ENCODE measurements at places on chromosomes 5 and 9. TPM values are rescaled to one million over a fixed set of nuclear protein-coding genes. Genes with fewer than 3 reads are reported as not detected.
A peak's percentile ranks its signal among the peaks of the same experiment; 100 is the strongest.

The RASEF gene
- polyA plus RNA-seq = 11.5 TPM

The CCNO gene
- not detected for polyA plus RNA-seq

DNA sequence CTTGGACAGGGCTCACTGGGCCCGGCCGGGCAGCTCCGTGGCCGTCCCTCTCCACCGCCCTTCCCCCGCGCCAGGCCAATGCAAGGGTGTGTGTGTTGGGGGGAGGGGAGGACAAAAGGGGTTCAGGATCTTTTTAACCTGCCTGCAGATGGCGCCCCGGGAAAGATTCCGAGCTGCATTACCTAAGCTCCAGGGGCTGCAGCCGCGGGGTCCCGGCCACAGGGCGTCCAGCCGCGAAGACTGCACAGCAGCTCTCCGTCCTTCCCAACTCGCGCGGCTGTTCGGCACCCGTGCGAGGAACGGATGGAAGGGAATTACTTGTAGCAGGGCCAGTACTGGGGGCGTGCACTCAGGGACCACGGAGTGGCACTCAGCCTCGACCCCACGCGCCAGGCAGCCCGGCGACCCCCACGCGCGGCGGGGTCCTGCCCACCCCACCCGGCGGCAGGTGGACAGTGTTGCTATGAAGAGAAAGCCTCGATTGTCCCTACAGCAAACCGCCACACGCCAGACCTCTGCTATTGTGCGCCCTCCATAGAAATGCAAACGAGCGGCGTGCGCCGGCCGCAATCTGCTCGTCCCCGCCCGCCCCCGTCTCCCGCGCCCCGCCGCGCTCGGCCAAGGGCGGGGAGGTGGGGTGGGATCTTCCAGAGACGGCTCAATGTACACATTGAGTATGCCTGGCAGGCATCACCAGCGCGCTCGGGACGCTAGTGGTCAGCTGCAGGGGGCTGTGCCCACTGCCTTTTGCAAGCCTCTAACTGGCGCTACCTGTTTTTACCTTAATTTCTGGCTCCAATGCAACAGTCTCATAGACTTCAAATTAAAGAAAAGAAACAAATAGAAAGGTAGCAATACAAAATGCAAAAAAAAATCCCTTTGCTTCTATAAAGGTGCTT is 796 bp upstream of the GADD45G start:
- peak; percentile 77 for DNase-seq

- DNase-seq = peak; percentile 51
These were observed 74.5 kb upstream of the BARHL1 start for GRCh38 chr9:132507670-132508469.

DNA sequence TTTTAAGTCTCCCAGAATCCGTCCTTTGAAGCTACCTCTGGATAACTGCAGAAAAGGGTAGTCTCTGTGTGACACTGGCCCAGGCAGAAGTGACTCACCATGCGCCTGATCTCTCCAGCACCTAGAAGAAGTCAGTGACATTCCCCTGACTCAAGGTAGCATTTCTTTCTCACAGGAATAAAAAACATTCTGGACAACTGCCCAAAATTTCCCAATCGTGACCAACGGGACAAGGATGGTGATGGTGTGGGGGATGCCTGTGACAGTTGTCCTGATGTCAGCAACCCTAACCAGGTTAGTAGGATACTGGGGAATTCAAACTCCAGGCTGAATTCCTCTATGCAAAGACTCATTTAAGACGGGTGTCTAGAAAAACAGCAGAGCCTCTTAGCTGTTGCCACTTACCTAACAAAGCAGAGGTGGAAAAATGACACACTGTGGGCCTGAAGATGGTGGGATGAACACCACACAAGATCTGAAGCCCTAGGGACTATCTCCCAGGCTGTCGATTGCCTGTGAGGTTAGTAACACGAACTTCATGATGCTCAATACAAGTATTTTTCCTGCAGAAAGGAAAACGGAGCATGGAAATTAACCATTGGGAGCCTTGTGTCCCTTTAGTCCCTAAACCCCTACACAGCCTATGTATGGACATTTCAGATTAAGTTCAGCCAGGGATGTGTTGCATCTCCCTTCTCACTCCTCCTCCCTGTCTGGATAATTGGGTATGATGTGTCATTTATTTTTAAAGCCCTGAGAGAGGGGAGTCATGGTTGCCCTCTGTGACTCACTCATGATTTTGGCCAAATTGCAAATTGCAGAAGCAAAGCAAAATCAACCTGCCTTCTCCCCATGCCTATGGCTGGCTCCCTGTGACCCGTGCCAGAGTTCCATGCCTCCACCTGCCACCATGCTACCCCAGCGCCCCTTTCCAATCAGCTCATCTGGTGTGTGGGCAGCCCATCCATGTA is 37.2 kb downstream of the THBS4 start:
- DNase-seq = no peak

DNA sequence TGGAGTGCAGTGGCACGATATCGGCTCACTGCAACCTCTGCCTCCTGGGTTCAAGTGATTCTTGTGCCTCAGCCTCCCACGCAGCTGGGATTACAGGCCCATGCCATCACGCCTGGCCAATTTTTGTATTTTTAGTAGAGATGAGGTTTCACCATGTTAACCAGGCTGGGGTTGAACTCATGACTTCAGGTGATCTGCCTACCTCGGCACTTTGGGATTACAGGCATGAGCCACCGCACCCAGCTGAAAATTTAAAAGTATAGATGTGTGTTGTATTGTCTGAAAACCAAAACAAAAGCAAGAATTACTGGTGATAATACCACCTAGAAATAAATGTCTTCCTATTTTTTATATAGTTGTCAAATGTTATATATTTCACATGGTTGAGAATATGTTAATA is 162.0 kb upstream of the DMRT1 start:
- DNase-seq = no peak

DNA sequence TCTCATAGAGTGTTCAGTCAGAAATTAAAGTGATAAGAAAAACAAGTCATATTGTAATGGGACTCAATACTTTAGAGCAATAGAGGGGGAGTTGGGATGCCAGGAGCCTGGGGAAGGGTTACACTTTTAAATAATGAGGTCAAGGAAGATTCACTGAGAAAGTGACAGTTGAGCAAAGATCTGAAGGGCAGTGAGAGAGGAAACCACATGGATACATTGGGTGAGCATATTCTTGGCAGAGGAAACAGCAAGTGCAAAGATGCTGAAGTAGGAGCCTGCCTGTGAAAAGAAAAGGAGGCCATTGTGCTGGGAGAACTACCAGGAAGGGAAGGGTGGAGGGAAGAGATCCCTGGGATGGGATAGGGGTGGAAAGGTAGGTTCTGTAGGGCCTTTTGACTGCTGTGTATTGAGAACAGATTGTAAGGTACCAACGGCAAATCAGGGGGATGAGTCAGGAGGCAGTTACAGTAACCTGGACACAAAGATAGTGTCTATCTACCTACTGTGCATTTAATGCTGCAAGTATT is 79.4 kb downstream of the PAM start:
- no peak for DNase-seq

GRCh38 chr5:15966066-15966640 is 213.4 kb downstream of the MARCHF11 start:
- no peak for DNase-seq

DNA sequence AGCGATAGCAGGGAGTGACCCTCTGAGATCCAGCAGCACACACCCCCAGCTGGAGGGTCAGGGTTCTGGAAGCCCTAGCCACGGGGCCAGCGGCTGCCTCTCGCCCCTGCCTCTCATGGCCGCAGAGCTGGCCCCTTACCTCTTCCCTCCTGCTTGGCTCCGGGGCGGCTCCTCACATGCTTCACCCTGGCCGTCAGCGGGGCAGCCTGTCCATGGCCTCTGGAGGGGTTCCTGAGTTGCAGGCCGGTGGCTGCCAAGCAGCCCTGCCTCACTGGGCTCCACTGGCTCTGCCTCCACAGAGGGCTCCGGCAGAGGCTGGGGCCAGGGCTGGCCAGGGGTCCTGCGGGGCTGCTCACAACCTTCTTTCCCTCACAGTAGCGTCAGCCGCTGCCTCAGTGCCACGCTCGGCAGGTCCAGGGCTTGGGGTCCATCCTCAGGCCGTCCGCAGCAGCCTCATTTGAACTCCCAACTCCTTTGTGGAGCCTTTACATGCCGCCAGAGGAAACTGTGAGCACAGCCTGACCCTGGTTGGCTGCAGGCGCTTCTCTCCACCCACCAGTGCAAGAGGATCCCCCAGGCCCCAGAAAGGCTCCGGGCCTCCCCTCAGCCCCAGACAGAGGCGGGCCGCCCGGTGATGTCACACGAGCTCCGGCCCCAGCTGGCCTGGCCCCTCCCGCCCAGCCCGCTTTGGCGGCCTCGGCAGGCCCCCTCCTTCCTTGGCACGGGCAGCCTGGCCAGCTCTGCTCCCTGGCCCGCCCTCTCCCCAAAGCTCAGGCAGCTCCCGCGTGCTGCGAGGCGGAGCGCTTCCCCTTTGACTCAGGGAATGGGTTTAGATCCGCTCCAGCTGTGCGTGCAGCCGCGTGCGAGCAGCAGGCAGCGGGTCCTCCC is at the start of gene ANGPTL2:
Gene ANGPTL2 (minus strand): TSS at position 460 of the 888 bp plus-strand sequence. CDS start 13,904 bp downstream, outside the sequence.
- DNase-seq = peak; percentile 78

DNA sequence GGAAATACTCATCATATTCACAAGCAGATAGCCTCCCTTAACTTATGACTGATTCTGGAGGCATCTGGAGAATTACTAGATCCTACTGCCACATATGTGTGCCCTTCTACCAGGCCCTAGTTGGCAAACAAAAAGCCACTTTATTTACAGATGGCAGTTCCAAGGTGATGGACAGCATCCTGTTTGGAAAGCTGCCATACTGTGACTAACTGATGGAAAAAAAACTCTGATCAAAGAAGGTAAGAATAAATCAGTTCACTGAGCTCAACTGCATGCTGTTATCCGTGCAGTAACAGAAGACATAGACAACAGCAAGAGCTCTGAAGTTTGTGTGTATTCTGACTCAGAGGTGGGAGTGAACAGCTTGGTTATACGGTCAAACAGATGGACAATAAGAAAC is 279.8 kb upstream of the POU5F2 start:
- no peak for DNase-seq

- peak; percentile 95 for DNase-seq
These were observed at the start of gene MARVELD2 for GRCh38 chr5:69414885-69415583. Gene MARVELD2 (plus strand): TSS chr5:69415116. CDS start chr5:69419386, 4,270 bp downstream.

DNA sequence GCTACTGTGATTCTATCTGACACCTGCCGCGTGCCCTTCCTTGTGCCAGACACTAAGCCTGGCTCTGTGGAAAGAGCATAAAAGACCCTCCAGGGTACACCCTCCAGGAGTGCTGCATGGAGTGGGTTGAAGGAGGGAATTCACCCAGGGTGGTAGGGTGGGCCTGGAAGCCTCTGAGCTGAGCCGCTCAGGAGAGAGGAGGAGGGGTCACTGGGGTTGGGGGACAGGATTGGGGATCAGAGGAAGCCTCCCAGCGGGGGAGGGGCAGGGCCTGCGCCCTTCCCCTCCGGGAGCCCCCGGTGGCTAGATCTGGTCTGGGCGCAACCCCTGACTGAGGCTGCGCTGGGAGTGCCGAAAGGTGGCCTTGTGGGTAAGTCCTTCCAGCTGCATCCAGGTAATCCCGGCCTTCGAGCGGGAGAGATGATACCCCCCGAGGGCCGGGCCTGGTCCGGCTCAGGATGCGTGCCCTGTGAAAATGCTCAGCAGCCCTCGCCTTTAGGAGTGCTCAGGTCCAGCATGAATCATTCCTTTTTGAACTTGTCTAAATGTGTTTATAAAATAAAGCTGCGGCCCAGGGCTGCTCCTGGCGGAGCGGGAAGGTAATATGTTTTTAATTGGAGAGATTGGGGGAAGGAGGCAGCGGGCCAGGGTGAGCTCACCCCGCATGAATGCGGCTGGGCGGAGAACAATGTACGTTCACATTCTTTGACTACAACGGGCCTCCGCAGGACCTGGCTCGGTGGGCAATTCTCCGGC is 118.1 kb upstream of the SMIM23 start:
- DNase-seq = peak; percentile 26

DNA sequence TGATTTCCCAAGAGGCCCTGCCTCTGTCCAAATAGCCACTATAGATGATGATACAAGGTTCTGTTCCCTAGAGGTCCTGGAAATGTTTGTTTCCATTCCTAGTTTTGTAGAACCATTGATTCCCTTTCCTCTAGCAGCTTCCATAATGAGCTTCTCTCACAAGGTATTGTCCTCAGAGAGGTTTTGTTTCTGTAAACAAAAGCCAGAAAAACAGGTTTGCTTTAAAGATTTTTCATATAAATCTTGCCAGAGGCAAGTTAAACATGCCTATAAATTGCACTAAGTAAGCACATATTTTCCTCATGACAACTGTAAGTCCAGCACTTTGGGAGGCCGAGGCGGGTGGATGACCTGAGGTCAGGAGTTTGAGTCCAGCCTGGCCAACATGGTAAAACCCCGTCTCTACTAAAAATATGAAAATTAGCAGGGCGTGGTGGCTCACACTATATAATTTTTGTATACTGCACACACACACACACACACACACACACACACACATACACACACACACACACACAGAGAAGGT is 1787.7 kb downstream of the EFNA5 start:
- no peak for DNase-seq

- DNase-seq = no peak
These were observed 610.5 kb downstream of the ACTL7B start for GRCh38 chr9:108245331-108245730.

- DNase-seq = no peak
These were observed 20.2 kb upstream of the MTMR12 start for GRCh38 chr5:32332966-32333365.

- DNase-seq = no peak
These were observed 405.9 kb upstream of the DAP start for GRCh38 chr5:11166923-11167322.

GRCh38 chr9:120692901-120693699 is 21.2 kb downstream of the MEGF9 start:
- no peak for DNase-seq

Data from large intestine (tissue), 12 donors.